ENCODE measurements at places on chromosomes 6 and 20.

- DNase-seq: no peak
Measured at GRCh38 chr20:59678288-59678687, 73.9 kb downstream of the PHACTR3 start.

- peak; percentile 75 for DNase-seq
Measured at GRCh38 chr20:19212821-19213502, 520 bp downstream of the SLC24A3 start.

- DNase-seq: peak; percentile 83
Measured at GRCh38 chr20:63955827-63956663, at the start of gene UCKL1. TSS of gene UCKL1 (minus strand) at chr20:63956416. CDS start at chr20:63956372, 44 bp downstream.

DNA sequence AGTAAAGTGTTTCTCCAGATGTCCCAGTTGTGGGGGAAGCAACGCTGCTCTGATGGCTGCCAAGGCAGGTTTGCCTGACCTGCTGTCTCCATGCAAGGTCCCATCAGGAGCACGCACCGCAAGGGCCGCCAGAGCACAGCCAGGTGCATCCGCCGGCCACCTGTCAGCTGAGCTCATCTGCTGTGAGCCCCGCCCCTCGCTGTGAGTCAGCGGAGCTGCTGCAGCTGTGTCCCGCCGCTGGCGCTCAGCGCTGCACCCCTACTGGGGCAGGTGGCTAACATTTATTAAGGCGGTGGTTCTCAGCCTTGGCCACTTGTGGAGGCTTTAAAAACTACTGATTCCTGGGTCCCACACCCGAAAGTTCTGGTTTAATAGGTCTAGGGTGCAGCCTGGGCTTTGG is 225.7 kb downstream of the UST start:
- peak; percentile 98 for DNase-seq

DNA sequence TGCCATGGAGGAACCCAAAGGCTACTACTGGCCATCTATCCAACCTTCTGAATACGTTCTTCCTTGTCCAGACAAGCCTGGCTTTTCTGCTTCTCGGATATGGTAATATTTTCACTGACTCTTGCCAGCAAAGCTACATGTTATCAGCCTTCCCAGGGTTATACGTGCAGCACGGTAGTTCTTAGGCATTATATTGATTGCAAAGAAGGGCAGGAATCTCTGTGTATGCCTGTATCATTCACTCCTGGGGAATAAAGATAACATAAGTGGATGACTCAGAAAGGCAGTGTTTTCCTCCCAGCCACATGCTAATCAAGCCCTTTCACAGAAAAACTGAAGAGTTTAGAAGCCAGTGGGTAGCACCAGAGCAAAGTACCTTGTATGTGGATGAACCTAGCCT is 98.7 kb downstream of the ADGRG6 start:
- DNase-seq: no peak

GRCh38 chr6:4923081-4923480 is 80.8 kb downstream of the RPP40 start:
- DNase-seq: no peak

- DNase-seq: no peak
Measured at GRCh38 chr6:142013875-142014495, 118.7 kb upstream of the GJE1 start.

GRCh38 chr20:23103284-23104018 is 17.3 kb upstream of the CD93 start:
- no peak for DNase-seq

DNA sequence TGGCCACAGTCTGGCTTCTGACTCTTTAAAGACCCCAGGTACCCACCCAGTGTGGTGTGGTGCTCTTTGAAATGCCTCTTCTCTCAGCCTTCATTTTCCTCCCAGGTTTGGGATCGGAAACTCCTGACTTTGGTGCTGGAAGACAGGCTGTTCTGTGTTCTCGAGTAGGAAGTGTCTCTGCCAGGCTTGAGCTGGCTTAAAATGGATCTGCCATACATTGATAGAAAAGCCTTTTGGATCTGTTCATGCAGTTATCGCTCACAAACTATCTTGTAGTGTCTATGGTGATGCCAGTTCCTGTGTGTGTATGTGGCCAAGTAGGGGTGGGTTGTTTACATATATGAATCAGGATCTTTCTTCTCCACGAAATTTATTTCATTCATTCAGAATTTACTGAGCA is 307.3 kb upstream of the CHD6 start:
- no peak for DNase-seq

DNA sequence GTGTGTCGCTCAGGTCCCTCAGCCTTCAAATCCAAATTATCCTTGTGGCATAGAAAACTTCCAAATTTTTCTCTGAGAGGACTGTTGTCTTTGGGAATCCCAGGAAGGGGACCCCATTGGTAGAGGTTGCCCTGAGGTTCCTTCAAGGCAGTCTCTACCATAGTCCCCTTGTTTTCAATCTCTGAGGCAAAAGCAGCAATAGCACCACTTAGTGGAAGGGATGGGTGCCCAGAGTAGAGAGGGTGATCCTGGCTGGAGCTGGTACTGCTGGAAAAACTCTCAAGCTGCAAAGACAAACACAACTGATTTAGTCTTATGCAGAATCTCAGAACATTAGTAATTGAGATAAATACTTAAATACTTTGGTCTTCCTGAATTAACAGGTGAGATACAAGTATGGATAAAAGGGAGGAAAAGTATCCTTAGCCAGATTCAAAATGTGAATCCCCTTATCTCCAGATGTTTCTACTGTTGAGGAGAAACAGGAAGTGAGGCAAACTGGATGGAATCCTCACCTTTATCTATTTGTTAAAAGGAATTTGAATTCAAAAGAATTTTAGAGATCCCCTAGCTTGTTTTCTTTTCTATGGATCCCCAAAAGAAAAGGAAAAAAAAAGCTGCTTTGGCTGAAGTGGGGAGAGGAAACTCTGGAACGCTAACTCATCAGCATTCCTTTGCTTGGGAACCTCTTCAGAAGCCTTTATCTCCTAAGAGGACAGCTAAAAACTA is 13.4 kb downstream of the ZNF318 start:
- DNase-seq: peak; percentile 40

GRCh38 chr6:152552616-152553209 is 84.4 kb downstream of the SYNE1 start:
- DNase-seq: peak; percentile 74

GRCh38 chr6:7891078-7891872 is 19.3 kb downstream of the TXNDC5 start:
- no peak for DNase-seq

DNA sequence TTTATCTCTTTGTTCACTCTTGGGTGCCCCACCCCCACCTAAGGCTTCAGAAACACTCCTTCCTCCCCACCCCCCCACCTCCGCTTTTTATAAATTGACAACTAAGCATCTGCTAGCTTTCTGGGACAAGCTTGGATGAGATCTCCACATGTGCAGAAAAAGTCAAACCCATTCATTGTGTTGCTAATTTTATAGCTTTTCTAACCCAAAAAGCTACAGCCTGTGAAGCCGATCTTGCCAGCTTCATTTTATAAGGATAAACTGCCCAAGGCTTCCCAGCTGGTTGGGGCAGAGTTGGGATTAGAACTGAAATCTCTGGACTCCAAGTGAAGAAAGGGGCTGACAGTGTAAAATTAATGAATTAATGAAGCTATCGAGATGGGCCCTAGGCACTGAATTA is 24.1 kb downstream of the BPIFB4 start:
- no peak for DNase-seq

GRCh38 chr6:138500045-138500665 is 861 bp upstream of the NHSL1 start:
- no peak for DNase-seq

GRCh38 chr6:1770968-1771723 is 161.4 kb downstream of the FOXC1 start:
- no peak for DNase-seq

DNA sequence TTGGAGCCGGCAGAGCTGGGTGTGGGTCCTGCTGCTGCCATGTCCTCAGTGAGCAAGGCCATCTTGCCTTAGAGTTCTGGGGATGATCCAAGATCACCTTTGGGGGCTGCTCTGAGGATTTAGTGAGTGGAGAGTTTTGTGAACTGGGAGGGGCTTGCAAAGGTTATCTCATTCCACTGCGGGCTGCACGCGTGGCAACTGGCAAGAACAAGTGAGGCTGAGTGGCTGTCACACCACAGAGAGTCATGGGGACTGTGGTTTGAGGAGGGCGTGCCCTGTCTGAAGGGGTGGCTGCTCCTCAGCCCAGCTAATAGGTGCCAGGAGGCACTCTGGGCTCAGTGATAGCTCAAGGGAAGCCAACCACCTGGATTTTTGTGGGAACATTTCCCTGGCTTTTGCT is 37.6 kb downstream of the TTLL9 start:
- DNase-seq: no peak

DNA sequence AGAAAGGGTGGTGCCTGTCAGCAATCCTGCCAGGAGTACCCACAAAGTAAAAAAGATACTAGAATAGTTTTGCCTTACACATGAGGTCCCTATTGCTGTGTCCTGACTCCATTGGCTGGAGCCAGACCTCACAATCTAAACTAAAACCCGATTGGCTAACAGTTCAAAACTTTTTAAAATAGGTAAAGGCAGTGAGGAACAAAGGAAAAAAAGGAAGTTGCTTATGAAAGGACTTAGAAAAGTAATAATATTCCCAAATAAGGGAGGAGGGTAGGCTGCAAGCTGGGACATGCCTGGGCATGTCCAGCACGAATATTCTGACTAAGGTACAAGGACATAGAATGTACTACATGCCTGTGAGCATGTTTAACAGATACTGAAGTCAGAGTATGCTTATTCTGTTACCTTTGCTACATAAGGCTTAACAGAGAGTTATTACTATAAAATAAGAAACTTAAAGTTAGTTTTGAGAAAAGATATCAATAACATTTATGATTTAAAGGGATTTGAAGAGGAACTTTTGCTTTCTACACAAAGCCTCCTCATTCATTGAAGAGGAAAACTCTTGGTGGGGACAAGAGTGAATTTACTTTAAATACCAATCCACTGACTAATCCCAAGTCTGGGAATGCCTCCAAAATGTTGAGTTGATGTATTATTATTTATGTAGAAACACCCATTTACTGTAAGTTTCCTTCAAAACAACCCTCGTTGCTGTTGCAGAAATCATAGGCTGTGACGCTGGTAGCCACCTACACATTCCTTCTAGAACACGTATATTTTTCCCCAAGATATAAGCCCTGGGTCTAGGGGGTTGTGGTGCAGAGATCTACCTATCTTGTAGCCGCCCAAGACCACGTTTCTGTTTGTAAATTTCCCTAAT is 8.2 kb upstream of the MTHFD1L start:
- no peak for DNase-seq

DNA sequence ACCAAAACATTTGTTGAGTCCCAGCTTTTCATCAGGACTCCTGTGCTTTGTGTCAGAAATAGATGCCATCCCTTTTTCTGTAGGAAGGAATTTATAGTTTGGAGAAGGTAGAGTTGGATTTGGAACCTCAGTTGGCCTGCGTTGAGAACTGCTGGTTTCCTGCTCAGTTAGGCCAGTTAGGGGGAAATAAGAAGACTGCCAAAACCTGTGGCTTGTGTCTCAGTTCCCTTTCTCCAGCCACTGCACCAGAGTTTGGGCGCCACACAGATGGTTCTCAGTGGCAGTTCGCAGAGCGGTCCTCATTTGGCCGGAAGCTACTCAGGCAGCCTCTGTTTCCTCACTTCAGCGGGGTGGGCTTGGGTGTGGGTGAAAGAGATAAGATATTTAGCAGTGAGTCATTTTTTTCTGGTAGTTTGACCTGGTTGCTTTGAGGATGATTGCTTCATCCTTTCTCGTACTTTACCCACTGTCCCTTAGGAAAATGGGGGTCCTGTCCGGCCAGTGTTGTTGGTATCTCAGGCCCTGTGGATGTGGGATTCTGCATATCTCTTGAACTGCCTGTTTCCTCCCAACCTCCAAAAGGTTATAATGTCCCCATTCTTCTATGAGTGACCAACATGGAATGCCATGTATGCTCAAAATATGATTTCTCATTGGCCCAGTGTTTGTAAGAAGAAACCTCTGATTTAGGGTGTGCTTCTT is 53.7 kb downstream of the JARID2 start:
- DNase-seq: no peak

GRCh38 chr6:81621816-81622395 is 130.6 kb downstream of the TENT5A start:
- no peak for DNase-seq

GRCh38 chr6:155543166-155543847 is 87.7 kb upstream of the NOX3 start:
- DNase-seq: no peak

- DNase-seq: no peak
Measured at GRCh38 chr6:148677594-148678476, 69.0 kb upstream of the UST start.

DNA sequence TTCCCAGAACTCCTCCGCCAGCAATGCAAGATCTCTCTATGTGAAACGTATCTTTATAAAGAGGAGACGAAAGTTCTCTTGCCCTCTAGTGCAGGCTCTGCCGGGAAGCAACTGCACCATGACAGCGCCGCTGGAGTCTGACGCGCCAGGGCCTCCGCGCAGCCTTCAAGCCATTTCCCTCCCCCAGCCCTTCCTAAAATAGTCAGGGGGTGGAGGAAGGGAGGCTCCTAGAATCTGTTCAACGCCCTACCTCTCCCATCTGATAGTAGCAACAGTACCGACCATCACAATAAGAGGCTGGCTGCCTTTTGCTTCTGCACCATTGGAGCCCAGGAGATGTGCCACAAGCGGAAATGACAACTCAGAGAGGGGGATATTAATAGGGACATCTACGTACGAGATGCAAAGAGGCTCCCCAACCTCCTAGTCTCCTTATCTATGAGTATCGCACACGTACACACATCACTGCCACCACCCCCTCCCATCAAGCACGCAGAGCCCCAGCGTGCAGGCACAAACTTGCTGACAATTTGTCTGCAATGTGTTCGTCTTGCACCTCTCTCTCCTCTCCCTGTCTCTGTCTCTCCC is 1.0 kb downstream of the SYNE1 start:
- peak; percentile 48 for DNase-seq

- no peak for DNase-seq
Measured at GRCh38 chr20:62502496-62503095, 26.8 kb upstream of the GATA5 start.

DNA sequence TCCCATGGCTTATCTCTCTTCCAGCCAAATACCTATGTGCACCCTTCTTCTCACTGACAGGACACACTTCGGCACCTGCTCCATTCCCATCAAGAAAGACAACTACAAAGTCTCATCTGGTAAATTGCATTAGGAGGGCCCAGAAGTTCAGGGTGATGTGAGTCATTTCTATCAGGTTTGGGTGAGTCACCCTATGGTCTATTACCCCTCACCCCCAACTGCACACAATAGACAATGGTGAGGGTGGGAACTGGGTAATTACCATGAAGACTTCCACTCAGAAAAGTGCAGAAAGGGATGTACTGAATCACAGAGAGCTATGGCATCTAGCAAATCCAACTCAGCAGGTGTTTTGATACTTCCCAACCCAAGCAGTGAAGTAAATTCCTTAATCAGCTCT is 54.8 kb downstream of the OPN5 start:
- DNase-seq: no peak

DNA sequence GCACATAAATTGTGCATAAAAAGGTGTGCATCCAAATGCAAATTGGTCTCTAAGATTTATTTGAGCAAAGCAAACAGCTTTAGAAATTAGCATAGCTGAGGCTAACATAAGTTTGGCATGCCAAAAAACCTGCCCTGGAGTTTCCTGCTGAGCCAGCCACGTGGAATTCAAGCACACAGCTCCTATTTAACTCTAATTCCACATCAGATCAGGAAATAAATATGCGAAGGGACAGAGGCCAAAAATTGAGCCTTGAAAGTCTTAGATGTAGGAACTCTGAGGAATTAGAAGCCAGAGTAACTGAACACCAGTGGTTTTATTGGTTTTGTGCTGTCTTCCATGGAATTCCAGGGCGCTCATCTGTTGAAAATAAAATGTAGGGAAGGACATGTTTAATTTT is 19.6 kb downstream of the SOBP start:
- DNase-seq: no peak

Data from H9 (cell line).